ENCODE measurements at places on chromosomes 13 and 19.

DNA sequence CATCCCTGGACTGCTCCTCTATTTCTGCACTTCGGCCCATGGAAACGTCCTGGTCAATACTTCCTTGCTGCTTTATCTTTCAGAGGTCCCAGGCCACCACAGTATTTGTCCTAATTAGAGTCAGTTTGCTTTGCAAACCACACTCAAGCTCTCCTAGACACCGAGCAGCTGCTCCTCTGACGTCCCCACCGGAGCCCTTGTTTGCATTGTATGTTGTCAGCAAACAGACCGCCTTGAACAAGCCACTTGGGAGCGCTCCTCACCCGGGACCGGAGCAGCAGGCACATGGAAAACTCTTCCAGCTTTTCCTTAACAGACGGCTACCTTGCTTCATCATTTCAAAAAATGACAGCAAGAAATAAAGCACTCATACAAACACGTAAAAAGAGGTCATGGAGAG is 51.5 kb upstream of the GTF3A start:
- H3K36me3 ChIP-seq, result no peaks in the 10 kb centered on the region
- H3K4me1 ChIP-seq, result no peaks in the 10 kb centered on the region
- H3K4me3 ChIP-seq, result no peak overlapping the region
- no peak for DNase-seq

- H3K27ac ChIP-seq, result no peak overlapping the region
- no peak for DNase-seq
- no peaks in the 10 kb centered on the region for H3K4me1 ChIP-seq
- H3K36me3 ChIP-seq, result no peaks in the 10 kb centered on the region
These were observed 978.4 kb upstream of the SPRY2 start for GRCh38 chr13:81319351-81319750.

DNA sequence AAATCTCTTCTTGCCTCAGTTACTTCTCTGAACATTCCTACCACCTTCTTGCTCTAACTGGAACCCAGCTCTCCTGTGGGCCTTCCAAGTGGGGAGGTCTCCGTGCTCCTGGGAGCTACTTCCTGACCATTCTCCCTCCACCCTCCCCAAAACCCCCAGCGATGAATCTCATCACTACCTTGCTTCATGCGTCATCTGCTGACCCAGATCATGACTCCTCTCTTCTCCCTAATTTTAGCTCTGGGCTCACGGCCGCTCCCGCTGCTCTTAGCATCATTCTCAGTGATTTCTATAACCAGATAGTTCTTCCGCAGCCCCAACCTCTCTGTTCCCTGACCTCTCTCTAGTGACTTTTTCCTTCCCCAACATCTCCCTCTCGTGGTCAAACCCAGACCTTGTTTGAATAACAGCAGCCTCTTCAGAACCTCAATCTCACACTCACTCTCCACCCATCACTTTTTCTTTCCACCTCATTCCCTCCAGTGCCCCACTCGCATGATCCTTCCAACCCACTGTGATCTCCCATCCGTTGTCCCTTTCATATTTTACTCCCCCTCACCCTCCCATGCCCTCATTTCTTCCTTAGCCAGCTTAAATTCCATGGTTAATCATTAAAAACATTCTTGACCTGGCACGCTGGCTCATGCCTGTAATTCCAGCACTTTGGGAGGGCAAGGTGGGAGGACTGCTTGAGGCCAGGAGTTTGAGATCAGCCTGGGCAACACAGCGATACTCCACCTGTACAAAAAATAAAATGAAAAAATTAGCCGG is 21.8 kb downstream of the MRPS12 start:
- DNase-seq, result no peak
- peaks cover 4% of the 10 kb centered on the region for H3K27me3 ChIP-seq
- H3K36me3 ChIP-seq, result no peaks in the 10 kb centered on the region
- H3K4me1 ChIP-seq, result peaks cover 7% of the 10 kb centered on the region
- no peak overlapping the region for H3K4me3 ChIP-seq
- H3K27ac ChIP-seq, result no peak overlapping the region

DNA sequence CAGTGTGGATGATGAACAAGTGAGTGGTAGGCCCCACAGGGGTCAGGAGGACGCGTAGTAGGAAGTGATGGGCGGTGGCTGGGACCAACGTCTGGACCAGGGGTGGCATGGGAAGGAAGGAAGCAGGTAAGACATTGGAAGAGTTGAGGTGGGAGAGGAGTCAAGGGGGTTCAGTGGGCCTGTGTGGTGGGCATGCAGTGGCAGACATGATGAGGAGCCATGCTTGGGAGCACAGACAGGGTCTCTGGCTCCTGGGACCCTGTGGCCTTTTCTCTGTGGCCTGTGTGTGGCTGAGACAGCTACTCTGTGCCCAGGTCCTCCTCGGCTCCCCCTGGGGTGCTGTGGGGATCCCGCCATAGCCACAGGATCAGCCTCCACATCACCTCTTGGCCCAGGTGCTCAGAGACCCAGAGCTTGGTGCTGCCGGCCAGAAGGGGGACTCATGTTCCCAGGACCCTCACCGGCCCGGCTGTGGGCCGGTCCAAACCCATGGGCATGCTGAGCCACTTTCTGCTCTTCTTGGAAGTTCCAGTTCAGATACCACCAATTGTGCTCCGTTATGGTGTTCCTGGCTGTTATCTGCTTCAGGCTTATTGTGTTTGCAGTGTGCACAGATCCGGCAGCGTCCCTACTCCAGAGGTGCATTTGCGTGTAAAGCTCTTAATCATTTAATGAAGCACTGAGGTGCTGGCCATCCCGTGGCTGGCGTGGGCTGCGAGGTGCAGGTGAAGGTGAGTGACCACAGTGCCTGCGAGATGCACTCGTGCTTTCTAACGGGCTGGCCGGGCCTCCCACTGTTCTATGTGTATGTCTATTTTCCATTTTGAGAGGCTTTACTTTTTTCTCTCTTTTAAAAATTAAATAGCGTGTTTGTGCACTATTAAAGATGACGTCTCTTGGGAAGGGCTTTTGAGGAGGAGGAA is 147.9 kb downstream of the TEX29 start:
- no peaks in the 10 kb centered on the region for H3K27me3 ChIP-seq
- no peak for DNase-seq
- H3K4me1 ChIP-seq, result no peaks in the 10 kb centered on the region
- H3K27ac ChIP-seq, result no peak overlapping the region
- H3K36me3 ChIP-seq, result no peaks in the 10 kb centered on the region

- peaks cover 60% of the 10 kb centered on the region for H3K4me1 ChIP-seq
- peak overlapping the region; percentile 64 for H3K4me3 ChIP-seq
- H3K36me3 ChIP-seq, result no peaks in the 10 kb centered on the region
- peak overlapping the region; percentile 71 for H3K27ac ChIP-seq
- H3K27me3 ChIP-seq, result peaks cover 40% of the 10 kb centered on the region
These were observed 3.7 kb upstream of the PDE4A start for GRCh38 chr19:10416380-10417257.

DNA sequence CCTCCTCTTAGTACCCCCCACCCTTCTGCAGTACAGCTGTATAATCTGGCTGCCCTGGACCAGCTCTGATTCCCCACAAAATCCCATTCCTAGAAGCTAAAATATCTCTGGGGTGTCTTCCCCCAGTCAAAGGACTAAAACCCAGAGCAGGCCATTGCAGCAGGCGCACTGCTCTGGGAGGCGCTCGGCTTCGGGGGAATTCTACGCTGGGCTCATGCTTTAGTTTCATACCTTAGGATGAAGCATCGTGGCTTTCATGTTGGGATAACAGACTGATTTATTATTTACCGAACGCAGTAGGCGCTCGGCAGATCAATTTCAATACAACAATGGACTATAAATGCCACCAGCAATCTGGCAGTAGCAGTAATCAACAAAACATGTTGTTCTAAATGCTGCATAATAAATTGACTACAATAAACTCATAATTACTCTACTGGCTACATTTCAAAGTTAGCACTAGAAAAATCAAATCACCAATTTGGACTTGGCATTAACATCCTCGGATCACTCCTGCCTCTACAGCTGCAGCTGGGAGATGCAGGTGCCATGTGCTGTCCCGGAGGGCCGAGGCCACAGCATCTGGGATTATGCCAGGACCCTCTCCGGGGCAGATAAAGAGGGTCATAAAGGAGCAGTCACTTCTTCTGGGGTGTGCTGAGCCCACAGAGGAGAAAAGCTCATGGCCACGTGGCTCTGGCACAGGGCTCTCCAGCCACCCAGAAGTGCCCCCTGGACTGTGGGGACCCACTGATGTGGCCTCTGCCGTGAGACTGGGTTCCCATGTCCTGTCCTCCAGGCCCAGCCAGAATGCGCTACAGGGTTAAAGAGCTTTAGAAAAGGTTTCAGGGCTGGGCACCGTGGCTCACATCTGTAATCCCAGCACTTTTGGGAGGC is 35.3 kb downstream of the CEBPG start:
- H3K36me3 ChIP-seq, result no peaks in the 10 kb centered on the region
- DNase-seq, result no peak
- no peak overlapping the region for H3K27ac ChIP-seq

DNA sequence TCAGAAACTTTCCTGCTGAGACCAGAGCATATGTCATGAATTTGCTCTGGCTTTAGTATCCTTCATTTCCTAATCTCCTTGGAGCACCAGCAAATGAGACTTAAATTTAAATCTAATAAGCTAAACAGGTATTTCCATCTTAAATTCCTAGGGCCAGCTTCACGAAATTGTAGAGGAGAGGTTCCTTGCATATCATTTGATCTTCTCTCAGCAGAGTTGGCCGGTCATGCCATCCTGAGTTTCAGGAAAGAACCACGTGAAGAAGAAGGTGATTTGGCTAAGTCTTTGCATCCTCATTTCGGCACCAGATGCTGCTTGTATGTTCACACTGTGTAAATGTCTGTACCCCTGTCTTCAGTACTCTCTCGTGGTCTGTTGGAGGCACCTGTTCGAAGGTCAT is 370.4 kb upstream of the NBEA start:
- H3K4me1 ChIP-seq, result no peaks in the 10 kb centered on the region
- no peak overlapping the region for H3K4me3 ChIP-seq
- no peak overlapping the region for H3K27ac ChIP-seq
- H3K27me3 ChIP-seq, result no peaks in the 10 kb centered on the region
- H3K36me3 ChIP-seq, result no peaks in the 10 kb centered on the region

DNA sequence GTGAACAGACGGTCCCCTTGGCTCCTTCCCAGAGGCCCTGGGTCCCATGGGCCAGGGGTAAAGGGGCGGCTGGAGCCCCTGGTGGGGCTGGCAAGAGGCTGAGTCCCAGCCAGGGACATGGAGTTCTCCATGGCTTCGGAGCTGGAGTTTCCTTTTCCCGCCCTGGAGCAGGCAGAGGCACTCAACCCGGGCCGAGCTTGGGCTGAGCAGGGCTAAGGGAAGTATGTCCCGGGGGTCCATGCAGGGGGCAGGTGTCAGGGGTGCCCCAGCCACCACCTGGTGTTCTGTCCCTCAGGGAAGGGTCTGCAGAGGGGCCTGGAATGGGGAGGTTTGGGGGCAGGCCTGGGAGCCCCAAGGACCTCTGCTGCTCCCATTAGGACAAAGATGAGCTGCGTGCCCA is 54.0 kb upstream of the TPM4 start:
- H3K27ac ChIP-seq, result no peak overlapping the region
- H3K36me3 ChIP-seq, result no peaks in the 10 kb centered on the region
- no peak overlapping the region for H3K4me3 ChIP-seq

DNA sequence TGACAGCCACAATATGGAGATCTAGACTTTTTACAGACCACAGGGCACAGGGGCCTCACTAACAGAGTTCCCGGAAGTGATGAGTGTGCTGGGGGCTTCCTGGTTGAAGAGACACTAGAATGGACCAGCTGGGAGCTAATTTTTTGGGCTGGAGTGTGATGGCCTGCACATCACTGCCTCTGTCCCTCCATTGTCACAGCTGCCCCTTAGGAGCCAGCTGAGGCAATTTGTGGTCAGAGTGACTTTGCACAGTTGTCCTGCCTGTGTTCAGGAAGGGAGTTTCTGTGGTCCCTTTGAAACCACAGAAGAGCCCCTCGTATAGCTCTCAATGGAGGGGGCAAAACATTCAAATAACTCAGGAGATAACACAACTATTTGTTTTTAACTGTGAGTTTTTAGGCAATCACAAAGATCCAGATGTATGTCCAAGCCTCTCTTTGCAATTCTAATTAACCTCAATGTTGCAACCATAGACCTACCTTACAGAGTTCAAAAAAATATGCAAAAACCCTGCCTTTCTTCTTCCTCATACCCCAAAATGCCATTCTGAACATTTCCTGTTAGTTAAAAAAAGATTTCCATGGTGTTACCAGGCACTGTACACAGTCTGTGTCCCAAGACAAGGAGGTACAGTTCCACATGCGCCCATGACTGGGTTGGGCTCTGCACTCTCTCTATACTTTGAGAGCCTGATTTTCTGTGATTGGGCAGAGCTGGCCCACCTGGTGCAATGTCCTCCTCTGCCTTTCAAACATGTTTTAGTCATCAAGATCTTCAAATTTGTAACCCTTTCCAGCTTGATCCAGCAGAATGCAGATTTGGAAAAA is 2.4 kb downstream of the ALOX5AP start:
- no peaks in the 10 kb centered on the region for H3K36me3 ChIP-seq
- DNase-seq, result no peak
- H3K4me3 ChIP-seq, result peak overlapping the region; percentile 62
- peak overlapping the region; percentile 12 for H3K27ac ChIP-seq
- no peaks in the 10 kb centered on the region for H3K27me3 ChIP-seq
- H3K4me1 ChIP-seq, result peaks cover 67% of the 10 kb centered on the region

DNA sequence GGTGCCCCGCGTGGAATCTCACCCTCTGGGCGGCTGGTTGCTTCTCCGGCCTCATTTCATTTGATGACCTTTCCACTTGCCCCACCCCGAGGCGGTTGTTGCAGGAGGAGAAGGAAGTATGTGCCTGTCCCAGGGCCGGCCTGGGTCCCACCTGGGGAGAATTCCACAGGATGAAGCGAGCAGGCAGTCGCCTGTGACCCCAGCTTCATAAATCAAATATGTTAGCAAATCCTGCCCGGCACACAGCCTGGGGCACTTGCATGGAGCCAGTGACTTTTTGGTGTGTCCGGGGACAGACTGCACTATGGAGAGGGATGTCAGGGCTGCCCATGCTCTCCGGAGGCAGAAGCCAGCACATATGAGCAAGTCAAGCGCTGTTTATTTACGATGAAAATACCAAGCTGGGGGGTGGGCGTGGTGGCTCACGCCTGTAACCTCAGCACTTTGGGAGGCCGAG is 19.7 kb upstream of the ZBTB7A start:
- H3K36me3 ChIP-seq, result no peaks in the 10 kb centered on the region
- peaks cover 75% of the 10 kb centered on the region for H3K4me1 ChIP-seq
- no peak overlapping the region for H3K27ac ChIP-seq
- H3K27me3 ChIP-seq, result no peaks in the 10 kb centered on the region
- H3K4me3 ChIP-seq, result no peak overlapping the region

Data from CD8-positive, alpha-beta memory T cell (primary cell).